ENCODE measurements at places on chromosomes 3 and 15. TPM values are rescaled to one million over a fixed set of nuclear protein-coding genes. Genes with fewer than 3 reads are reported as not detected.

DNA sequence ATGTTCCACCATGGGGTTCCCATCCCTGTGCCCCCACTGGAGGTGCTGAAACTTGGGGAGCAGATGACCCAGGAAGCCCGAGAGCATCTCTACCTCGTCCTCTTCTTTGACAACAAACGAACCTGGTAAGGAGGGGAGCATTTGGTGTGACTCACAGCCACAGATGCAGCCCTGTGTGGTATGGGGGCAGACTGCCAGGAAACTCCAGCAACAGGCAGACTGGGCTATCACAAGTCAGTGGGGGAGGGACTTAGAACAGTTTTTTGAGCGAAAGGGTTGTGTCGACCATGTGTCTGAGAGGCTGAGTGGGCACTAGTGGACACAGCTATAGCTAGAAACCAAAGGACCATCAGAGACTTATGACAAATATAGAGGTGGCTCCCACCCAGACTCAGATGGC lies 3.4 kb upstream of the OGG1 start:
- H3K4me3 ChIP-seq, result no peak overlapping the region
- ATAC-seq, result no peak
- no peaks in the 10 kb centered on the region for H3K4me1 ChIP-seq
- peak overlapping the region; percentile 10 for H3K27ac ChIP-seq
- peaks cover 97% of the 10 kb centered on the region for H3K36me3 ChIP-seq
- no peaks in the 10 kb centered on the region for H3K27me3 ChIP-seq

DNA sequence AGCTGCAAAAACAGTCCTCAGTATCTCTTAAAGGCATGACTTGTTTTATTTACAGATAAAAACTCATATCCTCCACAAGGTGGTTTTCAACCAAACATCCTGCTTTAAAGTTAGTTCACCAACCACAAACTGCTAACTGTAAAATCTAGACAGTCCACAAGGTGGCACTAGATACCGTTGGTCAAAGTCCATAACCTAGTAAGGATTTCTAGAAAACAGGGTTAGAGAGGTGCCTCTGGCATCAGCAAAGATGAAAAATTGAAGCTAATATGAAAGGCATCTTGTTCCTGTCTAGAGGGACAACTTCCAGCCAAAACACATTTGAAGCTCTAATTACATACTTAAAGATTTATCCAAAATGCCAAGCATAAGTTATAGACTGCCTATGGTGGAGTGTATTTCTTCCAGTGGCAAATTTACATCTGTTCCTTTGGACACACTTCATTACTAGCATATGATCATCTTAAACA lies 56.0 kb downstream of the ZMAT3 start:
- peak; percentile 78 for ATAC-seq
- peaks cover 15% of the 10 kb centered on the region for H3K4me1 ChIP-seq
- H3K36me3 ChIP-seq, result peaks cover 5% of the 10 kb centered on the region
- peak overlapping the region; percentile 38 for H3K4me3 ChIP-seq
- no peaks in the 10 kb centered on the region for H3K27me3 ChIP-seq
- H3K27ac ChIP-seq, result peak overlapping the region; percentile 66

- H3K4me3 ChIP-seq, result peak overlapping the region; percentile 15
- H3K27me3 ChIP-seq, result no peaks in the 10 kb centered on the region
- no peaks in the 10 kb centered on the region for H3K36me3 ChIP-seq
- peak overlapping the region; percentile 27 for H3K27ac ChIP-seq
Observed at GRCh38 chr15:80031841-80032240, 27.6 kb upstream of the ZFAND6 start.

DNA sequence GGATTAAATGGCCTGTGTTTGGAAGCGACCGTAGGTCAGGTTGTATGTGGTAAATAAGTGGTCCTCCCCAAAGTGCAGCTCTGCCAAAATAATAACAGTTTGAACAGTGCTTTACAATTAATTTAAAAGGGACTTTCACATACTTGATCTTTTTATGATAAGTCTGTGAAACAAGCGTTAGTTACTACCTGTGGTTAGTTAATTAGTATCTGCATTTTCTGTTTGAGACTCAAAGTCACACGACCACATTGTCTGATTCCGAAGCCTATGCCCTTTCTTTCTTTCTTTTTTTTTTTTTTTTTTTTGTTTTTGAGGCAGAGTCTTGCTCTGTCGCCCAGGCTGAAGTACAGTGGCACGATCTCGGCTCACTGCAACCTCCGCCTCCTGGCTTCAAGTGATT lies 45.1 kb downstream of the ATG7 start:
- H3K27me3 ChIP-seq, result no peaks in the 10 kb centered on the region
- no peak for ATAC-seq
- peaks cover 100% of the 10 kb centered on the region for H3K36me3 ChIP-seq
- H3K4me3 ChIP-seq, result no peak overlapping the region
- H3K4me1 ChIP-seq, result no peaks in the 10 kb centered on the region

GRCh38 chr15:70703096-70703878 lies 60.1 kb downstream of the UACA start:
- H3K4me3 ChIP-seq, result no peak overlapping the region
- peaks cover 19% of the 10 kb centered on the region for H3K27me3 ChIP-seq
- ATAC-seq, result no peak
- H3K27ac ChIP-seq, result no peak overlapping the region
- H3K36me3 ChIP-seq, result no peaks in the 10 kb centered on the region
- H3K4me1 ChIP-seq, result no peaks in the 10 kb centered on the region

GRCh38 chr3:81245043-81245442 lies 516.4 kb downstream of the GBE1 start:
- no peak for ATAC-seq
- H3K27me3 ChIP-seq, result no peaks in the 10 kb centered on the region
- H3K4me1 ChIP-seq, result no peaks in the 10 kb centered on the region
- no peak overlapping the region for H3K27ac ChIP-seq

DNA sequence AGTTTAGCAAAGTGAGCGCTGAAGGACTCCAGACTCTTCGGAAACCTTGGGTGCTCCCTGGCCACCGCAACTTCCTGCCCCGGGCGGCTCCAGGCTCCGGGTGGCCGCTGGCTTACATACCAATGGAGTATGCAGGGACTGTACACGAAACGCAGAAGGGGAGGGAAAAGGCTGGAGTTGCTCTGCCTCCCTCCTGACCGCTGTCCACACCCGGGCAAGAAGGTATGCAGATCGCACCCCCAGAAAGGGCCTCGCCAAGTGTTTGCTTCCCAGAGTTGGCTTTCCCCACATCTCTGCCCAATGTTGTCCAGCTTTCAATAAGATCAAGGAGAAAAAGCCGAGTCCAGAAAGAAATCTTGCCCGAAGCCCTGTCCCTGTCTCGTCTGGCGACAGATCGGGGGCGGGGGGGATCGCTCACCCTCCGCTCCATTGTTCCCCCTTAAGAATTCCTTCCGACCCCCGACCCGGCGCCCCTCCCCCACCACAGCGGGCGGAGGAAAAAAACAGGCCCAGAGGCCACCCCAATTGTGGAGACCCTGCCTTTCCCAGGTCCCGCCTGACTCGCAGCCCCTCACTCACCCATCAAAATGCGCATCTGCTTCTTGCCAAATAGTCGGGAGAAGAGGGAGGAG lies 533 bp downstream of the ARF4 start:
- H3K4me3 ChIP-seq, result peak overlapping the region; percentile 97
- peaks cover 28% of the 10 kb centered on the region for H3K4me1 ChIP-seq
- no peaks in the 10 kb centered on the region for H3K27me3 ChIP-seq
- peak; percentile 17 for ATAC-seq

- H3K4me3 ChIP-seq, result peak overlapping the region; percentile 57
- ATAC-seq, result no peak
- H3K27me3 ChIP-seq, result peaks cover 36% of the 10 kb centered on the region
- peaks cover 4% of the 10 kb centered on the region for H3K4me1 ChIP-seq
Observed at GRCh38 chr15:77633913-77634265, 1.2 kb upstream of the LINGO1 start.

DNA sequence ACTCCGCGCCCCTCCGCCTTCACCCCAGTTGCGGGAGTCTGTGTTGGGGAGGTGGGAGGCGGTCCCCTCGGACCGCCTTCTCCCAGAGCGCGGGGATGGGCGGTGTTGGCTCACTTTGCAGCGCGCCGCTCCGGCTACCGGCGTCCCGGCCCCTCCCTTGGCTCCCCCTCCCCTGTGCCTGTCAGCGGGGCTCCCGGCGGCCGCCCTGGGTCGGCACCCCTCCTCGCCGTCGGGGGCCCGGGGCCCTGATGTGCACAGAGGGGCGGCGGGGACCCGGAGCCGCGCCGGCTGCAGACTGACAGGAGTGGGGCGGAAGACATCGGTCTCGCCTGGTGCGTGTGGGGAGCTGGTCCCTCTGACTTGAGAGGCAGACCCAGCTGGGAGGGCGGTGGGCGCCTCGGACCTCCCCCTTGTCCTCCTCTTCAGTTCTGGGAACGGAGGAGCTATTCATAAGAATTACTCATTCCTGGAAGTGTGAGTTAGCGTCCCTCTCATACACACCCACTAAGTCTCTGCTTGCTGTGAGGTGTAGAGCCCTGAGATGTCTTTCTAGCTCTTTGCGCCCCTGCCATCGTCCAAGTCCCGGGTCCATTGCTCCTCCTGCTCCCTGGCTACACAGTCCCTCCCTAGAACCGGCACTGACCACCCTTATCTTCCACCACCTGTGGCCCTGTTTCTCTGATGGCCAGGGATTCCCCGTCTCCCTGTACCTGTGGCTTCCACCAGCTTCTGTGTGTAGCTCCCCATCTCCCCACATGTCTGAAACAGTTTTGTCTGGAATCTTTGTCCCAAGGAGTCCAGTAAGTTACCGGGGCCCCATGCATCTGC lies 42.3 kb upstream of the ROPN1 start:
- peak overlapping the region; percentile 65 for H3K4me3 ChIP-seq
- ATAC-seq, result peak; percentile 55
- peaks cover 11% of the 10 kb centered on the region for H3K4me1 ChIP-seq
- H3K27me3 ChIP-seq, result peaks cover 37% of the 10 kb centered on the region
- no peak overlapping the region for H3K27ac ChIP-seq
- H3K36me3 ChIP-seq, result no peaks in the 10 kb centered on the region

Gene SLC22A13
- total RNA-seq, result 0.99 TPM

Gene TIGIT
- total RNA-seq, result 53.0 TPM

Gene KNG1
- not detected for total RNA-seq

Gene SLC12A1
- total RNA-seq, result not detected

Gene TP63
- total RNA-seq, result 0.98 TPM

All from activated T-helper 17 cell treated with anti-CD3 and anti-CD28 coated beads, Interleukin-2, amount 50 U/mL, for 72 hours (primary cell).